ENCODE measurements at places on chromosomes 6 and 20.

- no peak for DNase-seq
These were observed 33.9 kb upstream of the TXLNB start for GRCh38 chr6:139325686-139326085.

DNA sequence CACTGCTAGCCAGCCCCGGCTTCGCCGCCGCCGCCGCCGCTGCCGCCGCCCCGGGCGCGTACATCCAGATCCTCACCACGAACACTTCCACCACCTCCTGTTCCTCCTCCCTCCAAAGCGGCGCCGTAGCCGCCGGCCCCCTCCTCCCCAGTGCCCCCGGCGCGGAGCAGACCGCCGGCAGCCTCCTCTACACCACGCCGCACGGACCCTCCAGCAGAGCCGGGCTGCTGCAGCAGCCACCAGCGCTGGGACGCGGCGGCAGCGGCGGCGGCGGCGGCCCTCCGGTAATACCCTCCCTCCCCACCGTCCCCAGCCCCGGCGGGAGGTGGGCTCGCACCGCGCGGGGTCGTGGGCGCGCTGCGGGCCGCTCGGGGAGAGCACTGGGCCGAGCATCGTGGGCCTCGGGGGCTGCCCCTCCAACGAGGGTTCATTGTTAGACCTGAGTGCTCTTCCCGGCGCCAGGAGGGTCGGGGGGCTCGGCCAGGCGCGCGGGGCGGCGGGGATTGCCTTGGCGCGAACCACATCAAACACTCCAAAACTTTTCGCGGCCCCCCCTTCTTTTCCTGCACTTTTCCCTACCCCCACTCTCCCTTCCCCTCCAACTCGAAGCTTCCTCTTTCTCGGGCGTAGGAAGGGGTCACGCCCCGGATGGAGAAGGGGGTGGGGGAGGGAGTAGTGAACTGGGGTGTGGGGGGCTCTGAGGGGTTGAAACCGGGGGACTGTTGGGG, 827 bp downstream of the E2F3 start:
- DNase-seq: no peak

DNA sequence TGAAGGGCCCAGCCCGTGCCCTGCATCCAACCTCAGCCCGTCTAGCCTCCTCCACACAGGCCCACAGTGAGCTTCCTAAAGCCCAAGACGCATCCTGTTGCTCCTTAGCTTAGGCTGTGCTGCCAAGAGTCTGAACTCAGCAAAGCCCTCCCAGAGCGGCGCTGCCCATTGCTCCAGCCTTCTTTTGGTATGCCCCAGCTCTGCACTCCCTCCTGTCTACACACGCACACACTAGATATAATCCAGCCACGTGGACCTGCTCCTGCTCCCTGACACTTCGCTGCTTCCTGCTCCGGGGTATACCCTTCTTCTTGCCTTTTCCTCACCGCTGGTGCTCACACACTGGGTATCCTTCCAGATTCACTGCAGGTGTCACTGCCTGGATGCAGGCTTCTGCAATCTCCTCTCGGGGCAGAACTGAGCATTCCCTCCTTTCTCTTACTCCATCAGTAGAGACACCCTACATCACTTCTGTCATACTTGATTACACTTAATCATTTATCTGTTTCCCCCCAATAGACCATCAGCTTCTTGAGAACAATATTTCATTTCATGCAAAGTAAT, 23.8 kb downstream of the GABRR2 start:
- no peak for DNase-seq

DNA sequence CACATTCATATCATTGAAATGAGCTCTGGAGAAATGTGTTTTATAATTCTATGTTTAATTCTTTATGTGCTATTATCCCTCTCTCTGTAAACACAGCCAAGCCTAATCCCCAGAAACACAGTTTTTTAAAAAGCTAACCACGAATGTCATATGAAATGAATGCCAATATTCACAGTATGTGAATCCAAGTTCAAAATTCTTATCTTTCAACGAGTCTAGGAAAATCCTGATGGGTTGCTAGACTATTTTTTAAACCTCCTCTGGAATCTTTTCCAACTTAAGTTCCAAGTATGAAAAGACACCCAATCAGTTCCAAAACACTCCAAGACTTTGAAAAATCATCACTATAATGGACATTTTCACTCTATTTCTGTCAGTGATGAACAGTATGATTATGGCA, 689.3 kb downstream of the HACE1 start:
- DNase-seq: no peak

DNA sequence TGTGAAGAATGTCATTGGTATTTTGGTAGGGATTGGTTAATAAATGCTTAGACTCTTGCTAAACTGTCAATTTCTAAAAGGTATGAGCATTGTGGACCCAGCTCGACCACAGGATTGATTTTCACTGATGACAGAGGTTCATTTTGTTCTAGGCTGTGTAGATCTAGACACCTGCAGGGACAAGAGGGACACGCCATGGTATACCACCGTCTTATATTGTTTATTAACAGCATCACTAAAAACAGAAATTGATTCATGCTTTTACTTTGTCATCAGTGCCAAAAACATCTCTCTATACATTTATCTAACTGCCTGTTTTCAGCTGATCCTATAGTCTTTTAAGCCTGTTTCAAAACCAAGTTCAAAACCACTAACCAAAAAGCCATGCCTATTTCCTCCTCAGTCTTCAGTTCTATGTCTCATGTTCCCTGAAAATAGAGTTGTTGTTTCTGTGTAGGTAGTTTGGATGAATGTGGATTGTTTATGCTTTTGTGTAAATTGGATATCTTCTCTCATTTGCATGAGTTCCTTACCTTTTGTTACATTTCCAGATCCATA, 109.8 kb downstream of the JAG1 start:
- DNase-seq: no peak
